ENCODE measurements at places on chromosomes 5 and 9.
A peak's percentile ranks its signal among the peaks of the same experiment; 100 is the strongest.

GRCh38 chr9:22922222-22922621 lies 475.6 kb downstream of the DMRTA1 start:
- DNase-seq = no peak

- no peak for DNase-seq
Measured at GRCh38 chr9:77020413-77021290, 1.2 kb downstream of the FOXB2 start.

DNA sequence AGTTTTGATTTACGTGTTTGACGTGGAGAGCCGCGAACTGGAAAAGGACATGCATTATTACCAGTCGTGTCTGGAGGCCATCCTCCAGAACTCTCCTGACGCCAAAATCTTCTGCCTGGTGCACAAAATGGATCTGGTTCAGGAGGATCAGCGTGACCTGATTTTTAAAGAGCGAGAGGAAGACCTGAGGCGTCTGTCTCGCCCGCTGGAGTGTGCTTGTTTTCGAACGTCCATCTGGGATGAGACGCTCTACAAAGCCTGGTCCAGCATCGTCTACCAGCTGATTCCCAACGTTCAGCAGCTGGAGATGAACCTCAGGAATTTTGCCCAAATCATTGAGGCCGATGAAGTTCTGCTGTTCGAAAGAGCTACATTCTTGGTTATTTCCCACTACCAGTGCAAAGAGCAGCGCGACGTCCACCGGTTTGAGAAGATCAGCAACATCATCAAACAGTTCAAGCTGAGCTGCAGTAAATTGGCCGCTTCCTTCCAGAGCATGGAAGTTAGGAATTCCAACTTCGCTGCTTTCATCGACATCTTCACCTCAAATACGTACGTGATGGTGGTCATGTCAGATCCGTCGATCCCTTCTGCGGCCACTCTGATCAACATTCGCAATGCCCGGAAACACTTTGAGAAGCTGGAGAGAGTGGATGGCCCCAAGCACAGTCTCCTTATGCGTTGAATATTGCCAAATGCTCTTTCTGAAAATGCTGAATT lies 850 bp downstream of the RRAGA start:
- DNase-seq = peak; percentile 18

GRCh38 chr5:26761446-26761845 lies 276.9 kb downstream of the CDH9 start:
- DNase-seq = no peak

GRCh38 chr5:105639068-105639467 lies 2031.7 kb downstream of the EFNA5 start:
- no peak for DNase-seq

Data from T-helper 2 cell treated with Interferon-gamma antibody and Interleukin-4, amounts not matched to agents 5 μg/mL and 100 μg/mL, for 36 hours (primary cell).